ENCODE measurements at places on chromosomes 6 and 20. TPM values are rescaled to one million over a fixed set of nuclear protein-coding genes. Genes with fewer than 3 reads are reported as not detected.

The SLC13A3 gene
- 8.8 TPM for polyA plus RNA-seq

The SNAI1 gene
- polyA plus RNA-seq = 1.2 TPM

The SLC22A23 gene
- 56.8 TPM for polyA plus RNA-seq

The TNFAIP3 gene
- 4.9 TPM for polyA plus RNA-seq

The GNL1 gene
- 97.1 TPM for polyA plus RNA-seq

The ALDH5A1 gene
- 68.3 TPM for polyA plus RNA-seq
